ENCODE measurements at places on chromosomes 11 and 22.

- peak; percentile 49 for DNase-seq
Observed at GRCh38 chr11:74288161-74288560, 23.3 kb downstream of the P4HA3 start.

GRCh38 chr11:46484101-46484500 lies 92.5 kb upstream of the CHRM4 start:
- no peak for DNase-seq

DNA sequence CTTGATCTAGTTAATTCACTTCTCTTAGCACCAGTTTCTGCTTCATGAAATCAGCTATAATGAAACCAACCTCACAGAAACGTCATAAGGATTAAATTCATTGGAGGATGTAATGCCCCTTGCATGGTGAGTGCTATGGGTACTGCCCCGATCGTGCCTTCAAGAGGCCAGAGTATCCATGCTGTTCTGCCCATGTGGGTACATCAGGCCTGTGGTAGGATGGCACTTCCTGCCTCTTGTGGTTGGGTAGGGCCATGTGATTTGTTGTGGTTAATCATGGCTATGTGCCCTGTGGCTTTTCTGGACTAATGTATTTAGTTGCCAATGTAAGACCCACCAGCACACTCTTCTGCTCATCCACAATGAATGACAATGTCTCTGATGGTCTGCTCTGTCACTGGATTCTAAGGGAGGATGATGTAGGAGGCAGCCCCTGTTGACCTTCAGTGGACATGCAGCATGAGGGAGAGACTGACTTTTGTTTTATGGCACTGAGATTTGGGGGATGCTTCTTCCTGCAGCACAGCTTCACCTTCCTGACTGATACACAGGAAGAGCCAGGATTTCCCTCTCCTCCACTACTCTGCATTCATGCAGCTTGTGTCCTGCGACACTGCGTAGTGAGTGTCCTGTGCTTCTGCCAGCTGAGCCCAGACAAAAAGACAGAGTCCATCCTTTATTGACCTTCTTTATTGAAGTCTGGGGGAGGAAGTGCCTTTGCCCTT lies 66.2 kb downstream of the DHCR7 start:
- no peak for DNase-seq

- no peak for DNase-seq
Observed at GRCh38 chr11:9619004-9619403, 44.9 kb upstream of the SWAP70 start.

GRCh38 chr11:65888163-65888814 lies at the start of gene FIBP:
TSS of gene FIBP (minus strand) at chr11:65888471. CDS start at chr11:65888418, 53 bp downstream.
- DNase-seq, result peak; percentile 87

- no peak for DNase-seq
Observed at GRCh38 chr11:10317776-10318526, 13.1 kb downstream of the ADM start.

DNA sequence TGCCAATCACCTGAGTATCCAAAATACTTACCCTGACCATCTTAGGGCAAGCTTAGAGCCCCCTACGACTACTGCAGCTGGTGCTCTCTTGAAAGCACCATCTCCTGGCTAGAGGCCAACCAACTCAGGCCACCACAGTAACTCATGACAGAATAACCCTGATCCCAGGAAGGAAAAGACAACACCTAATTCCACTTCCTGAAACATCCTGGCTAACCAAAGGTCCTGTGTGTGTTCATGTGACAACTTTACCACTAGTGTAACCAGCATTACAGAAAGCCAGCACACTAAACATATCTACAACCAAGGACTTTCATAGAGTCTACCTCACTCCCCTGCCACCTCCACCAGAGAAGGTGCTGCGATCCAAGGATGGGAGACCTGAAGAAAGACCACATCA lies 17.4 kb upstream of the TMEM45B start:
- DNase-seq, result no peak

- no peak for DNase-seq
Observed at GRCh38 chr11:75520688-75521087, 5.1 kb downstream of the GDPD5 start.

DNA sequence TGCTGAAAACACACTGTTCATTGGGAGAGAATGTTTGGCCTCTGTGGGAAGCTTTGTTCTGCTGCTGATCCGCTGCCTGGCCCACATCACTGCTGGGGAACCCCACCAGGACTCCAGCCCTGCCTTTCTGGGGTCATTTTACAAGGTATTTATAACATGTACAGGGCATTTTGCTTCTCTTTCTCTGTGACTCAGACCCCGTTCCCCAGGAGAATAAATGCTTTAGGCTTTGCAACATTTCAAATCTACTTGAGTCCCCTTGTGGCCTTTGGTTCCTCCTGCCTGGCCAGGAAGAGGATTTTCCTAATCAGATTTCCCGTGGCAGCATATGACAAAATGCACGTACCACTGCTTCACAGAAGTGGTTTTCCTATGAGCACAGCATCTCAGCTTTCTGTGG lies 43.0 kb downstream of the BTG4 start:
- no peak for DNase-seq

DNA sequence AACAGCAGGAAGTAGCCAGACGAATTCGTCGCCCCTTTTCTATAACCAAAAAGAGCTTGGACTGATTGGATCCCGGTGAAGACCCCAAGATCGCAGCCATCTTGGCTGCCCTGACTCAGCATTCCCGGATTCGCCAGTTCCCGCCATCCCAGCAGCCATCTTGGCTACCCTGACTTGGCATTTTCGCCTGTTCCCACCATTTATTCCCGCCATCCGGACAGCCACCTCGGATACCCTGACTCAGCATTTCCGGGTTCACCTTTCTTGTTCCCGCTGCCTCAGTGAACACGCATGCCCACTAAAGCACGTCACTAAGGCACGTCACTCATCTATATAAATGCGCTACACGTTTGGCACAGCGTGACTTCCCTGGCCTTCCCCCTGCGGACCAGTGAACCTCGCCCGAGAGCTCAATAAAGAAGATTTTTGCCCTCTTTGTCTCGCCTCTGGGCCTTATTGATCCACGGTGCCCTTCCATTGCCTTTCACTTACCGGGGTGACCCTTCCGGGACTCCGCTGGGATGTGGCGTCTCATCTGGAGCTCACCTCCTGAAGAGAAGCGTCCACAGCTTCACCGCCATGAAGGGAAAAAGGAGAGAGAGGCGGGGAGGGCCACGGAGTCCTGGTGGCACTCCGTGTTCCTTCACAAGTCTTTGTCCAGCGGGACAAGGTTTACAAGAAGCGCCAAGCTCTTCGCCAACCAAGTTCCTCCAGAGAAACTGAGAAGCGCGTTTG lies 4.0 kb upstream of the OR56A3 start:
- DNase-seq, result no peak

- DNase-seq, result no peak
Observed at GRCh38 chr11:28231475-28231874, 123.3 kb downstream of the METTL15 start.

DNA sequence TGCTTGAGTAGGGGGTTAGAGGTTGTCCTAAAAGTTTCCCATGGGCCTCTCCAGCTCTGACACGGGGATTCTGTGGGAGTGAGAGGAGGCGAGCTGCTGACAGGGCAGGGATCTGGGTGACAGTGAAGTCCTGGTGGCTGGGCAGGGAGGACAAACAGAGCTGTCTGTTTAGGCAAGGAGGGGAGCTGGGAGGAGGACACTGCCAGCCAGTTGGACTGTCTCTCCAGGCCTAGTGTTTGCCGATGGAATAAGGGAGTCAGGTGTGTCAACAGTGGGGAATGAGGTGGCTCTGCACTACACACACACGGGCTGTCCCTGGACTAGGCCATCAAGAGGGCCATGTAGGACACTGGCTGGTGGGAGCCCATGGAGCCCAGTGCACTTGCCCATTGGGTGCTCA lies 20.6 kb upstream of the SYT7 start:
- no peak for DNase-seq

- no peak for DNase-seq
Observed at GRCh38 chr11:10935015-10935559, 77.2 kb upstream of the ZBED5 start.

DNA sequence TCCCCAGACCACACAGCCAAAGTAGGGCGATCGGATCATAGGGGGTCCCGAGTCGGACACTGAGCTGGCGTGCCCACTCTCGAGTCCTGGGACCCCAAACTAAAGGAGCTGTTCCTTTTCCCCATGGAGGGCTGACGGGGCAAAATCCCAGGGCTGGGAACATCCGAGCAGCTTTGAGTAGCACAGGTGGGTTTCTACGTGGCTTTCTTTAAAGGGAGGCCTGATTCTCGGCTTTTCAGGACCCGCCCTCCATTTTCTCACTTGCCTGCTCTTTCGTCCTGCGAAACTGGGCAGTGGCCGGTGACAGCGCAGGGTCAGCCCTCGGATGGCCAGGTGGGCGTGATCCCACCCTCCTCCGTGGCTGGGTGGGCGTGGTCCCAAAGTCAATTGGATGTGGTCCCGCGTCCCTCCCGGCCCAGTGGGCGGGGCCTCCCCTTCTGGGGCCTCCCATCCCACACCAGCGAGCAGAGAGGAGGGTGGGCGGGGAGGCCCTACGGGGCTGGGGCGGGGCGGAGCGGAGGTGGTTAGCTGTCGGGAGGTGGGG lies 17.5 kb upstream of the TXNRD2 start:
- no peak for DNase-seq

GRCh38 chr22:47798229-47798628 lies 1035.8 kb downstream of the TBC1D22A start:
- no peak for DNase-seq

- DNase-seq, result no peak
Observed at GRCh38 chr11:73945396-73945795, 5.4 kb upstream of the DNAJB13 start.

- DNase-seq, result no peak
Observed at GRCh38 chr11:5204787-5205186, 4.3 kb upstream of the OR51V1 start.

GRCh38 chr11:67472882-67473281 lies 3.8 kb upstream of the TMEM134 start:
- DNase-seq, result no peak

DNA sequence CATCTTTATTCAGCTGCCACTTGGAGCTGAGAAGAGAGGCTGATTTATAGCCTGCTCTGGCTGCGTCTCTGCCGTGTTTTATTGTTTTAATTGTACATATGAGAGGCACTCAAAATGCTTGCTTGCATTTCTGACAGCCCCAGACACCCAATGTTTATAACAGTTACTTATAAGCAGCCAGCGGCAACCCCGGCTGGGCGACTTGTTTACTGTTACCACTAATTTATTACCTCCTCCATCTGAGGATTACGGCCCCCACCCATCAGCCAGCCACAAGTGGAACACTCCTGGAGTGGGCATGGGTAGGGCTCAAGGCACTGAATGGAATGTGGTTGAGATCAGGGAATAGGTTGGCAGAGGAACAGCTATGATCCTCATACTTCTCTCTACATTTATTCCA lies 61.2 kb downstream of the CLPB start:
- DNase-seq, result no peak

DNA sequence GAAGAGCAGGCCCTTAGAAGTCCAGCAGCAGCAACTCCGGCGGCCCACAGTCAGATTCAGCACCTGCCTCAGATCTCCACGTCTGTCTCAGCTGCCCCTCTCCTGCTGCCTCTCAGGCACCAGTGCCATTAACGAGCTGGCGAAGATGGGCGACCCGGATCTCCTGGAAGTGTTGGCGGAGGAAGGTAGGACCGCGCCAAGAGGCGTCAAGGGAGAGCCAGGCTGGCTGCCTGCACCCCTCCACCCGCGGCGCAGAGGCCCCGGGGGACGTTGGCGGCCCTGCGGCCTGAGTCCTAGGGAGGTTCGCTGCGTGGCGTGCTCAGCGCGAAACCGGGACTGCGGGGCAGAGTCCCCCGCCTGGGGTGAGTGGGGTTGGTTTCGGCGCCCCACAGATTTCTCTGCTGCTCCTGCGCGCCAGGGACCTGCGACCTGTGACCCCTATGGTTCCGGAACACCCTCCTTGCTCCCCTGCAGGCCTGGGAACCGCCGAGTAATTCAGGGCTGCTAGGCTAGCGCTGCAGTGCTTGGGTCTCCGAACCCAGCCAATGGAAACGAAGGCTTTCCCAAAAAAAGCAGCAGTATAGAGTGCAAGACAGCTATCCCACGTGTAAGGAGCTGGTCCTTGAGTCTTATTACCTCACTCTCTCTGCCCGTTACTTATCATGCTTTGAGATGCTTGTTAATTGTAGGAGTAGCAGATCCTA lies 615 bp downstream of the ANO5 start:
- no peak for DNase-seq

DNA sequence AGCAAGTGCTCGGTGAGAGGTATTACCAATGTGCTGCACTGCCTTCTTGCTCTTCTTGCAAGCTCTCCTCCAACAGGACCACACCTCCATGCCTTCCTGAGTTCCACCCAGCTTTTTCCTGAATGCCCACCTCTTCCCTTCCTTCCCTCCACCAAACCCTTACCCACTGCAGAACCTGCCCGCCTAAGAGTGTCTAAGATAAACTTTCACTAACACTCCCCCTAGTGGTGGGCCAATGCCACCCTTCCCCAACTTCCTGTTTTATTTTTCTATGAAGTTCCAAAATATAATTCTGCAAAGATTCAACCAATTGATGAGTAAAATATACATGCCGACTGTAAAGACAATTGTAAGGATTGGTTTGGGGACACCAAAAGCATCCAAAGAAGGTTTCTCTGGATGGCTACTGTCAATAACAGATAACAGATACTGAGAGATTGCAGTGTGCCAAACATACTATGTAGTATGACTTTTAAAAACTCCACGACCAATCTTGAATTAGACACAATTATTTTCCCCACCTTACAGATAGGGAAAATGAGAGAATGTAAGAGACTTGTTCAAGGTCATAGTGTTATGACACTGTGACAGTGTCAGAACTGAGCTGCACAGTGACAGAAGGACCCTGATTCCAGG lies 38.6 kb upstream of the BMAL1 start:
- DNase-seq, result no peak

- DNase-seq, result peak; percentile 70
Observed at GRCh38 chr11:122167100-122167499, 51.1 kb upstream of the BLID start.

DNA sequence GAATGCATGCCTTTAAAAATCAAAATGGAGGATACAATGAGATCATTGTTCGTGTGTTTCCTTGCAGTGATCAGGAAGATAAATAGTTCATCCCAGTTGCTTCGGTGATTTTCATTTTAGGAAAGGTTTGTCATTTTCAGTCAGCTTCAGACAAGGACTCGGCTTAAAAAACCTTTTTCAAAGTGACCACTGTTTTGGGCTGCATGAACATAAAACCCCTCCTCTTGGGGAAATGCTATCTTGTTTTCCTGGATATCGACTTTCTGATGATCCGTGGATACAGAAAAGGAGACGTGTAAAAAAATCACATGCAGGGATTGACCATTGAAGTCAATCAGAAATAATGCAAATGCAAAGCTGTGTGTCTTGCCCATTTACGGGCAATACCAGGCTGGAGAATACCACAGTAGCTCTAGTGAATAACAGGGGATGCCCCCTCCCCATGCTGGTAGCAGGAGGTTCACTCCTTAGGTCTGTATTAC lies 146.8 kb downstream of the MAML2 start:
- no peak for DNase-seq

DNA sequence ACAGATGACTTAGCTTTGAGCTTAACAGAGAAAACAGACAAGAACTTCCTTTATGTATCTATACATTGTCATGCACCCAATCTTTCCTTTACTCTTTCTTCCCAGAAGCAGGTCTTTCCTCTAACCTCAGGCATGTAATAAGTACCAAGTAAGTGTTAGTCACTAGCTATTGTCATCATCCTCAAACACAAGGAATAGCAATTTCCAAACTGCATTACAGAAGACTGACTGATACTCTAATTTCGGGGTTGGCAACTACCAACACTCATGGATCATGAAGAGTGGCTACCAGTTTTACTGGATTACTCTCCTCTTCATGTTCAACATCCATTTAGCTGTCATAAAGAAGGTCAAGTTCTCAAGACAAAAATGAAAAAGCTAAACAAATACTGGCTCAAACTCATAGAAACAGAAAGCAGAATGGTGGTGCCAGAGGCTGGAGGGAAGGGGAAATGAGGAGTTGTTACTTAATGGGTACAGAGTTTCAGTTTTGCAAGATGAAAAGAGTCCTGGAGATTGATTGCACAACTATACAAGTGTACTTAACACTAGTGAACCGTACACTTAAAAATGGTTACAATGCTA lies 111.6 kb downstream of the SIK3 start:
- peak; percentile 83 for DNase-seq
